ENCODE measurements at places on chromosomes 1 and 21. TPM values are rescaled to one million over a fixed set of nuclear protein-coding genes. Genes with fewer than 3 reads are reported as not detected.

Gene ADGRB2
- 1.8 TPM for total RNA-seq

Gene LEPR
- total RNA-seq = 14.1 TPM

Gene TRPM2
- not detected for total RNA-seq

Gene PTPN7
- total RNA-seq = not detected

Gene IGSF5
- 0.79 TPM for total RNA-seq

Gene TEDDM1
- total RNA-seq = not detected

Gene TRAPPC10
- total RNA-seq = 65.2 TPM

Gene SHCBP1L
- 0.11 TPM for total RNA-seq

Gene CYP4A22
- total RNA-seq = not detected

Gene LYSMD1
- 11.0 TPM for total RNA-seq

Gene MAP3K7CL
- total RNA-seq = 4.4 TPM

Gene ST6GALNAC3
- 42.8 TPM for total RNA-seq

Gene VPS26C
- 36.4 TPM for total RNA-seq

Gene CFHR3
- not detected for total RNA-seq

Gene GNG4
- total RNA-seq = 2.4 TPM

Gene FNDC10
- total RNA-seq = 2.7 TPM

Measured in placental epithelial cell (primary cell).